Stimulated activated CD4-positive, alpha-beta T cell treated with anti-CD3 and anti-CD28 coated beads, TNF-alpha, amount 100 ng/mL, for 1 hour (primary cell): ENCODE measurements at places on chromosomes 5 and 9.

DNA sequence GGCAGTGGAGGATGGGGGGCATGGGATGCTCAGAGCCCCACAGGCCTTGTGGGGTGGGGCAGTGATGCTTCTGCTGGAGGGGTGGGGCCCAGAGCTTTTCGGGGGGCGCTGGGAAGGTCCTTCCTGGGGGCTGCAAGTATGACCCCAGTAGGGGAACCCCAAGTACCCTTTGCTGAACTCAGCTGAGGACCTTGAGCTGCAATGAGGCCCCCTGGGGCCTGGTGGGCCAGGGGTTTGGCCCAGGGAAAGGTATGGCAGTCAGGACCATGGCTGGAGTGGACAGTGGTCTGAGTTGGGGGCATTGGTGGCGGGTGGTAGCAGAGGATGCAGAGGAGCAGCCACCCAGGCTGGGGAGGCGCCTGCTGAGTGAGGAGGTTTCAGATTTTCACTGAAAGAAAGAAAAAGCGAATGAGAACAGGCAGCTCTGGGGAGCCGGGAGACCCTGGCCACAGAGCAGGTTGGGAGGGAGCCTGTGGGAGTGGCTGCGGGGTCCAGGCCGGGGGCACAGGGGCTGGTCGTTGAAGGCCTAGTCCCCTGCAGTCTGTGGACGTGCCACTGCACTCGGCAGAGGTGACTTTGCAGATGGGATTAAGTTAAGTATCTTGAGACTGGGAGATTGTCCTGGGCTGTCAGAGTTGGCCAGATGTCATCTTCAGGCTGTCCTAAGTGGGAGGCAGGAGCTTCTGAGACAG is 19.2 kb downstream of the WNK2 start:
- DNase-seq = no peak

GRCh38 chr5:172782169-172783039 is 11.4 kb upstream of the DUSP1 start:
- no peak for DNase-seq

DNA sequence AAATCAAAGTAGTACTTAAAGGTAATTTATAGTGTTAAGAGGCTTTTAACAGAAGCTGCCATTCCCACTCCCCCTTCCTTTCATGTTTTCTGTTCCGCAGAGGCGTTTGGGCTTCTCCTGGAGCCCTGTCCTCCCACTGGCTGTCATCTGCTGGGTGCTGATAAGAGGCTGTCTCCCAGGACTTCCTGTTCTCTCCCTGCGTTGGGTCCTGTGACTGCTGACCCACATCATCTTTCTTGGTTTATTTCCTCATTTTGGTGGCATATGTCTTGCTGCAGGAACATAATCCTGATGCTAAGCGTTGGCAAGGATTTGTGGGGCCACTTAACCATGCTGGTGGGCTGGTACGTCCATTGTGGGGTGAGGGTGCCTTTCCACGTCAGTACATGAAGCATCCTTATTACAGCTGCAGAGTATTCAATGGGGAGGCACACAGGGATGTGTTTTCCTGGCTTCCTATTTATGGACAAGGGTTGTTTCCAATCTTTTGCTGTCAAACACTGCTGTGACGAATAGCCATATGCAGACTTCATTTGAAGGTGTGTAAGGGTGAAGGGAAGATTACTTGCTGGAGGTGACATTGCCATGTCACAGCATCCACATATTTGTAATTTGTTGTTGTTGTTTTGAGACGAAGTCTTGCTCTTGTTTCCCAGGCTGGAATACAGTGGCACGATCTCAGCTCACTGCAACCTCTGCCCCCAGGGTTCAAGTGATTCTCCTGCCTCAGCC is 22.3 kb upstream of the RNF130 start:
- no peak for DNase-seq

DNA sequence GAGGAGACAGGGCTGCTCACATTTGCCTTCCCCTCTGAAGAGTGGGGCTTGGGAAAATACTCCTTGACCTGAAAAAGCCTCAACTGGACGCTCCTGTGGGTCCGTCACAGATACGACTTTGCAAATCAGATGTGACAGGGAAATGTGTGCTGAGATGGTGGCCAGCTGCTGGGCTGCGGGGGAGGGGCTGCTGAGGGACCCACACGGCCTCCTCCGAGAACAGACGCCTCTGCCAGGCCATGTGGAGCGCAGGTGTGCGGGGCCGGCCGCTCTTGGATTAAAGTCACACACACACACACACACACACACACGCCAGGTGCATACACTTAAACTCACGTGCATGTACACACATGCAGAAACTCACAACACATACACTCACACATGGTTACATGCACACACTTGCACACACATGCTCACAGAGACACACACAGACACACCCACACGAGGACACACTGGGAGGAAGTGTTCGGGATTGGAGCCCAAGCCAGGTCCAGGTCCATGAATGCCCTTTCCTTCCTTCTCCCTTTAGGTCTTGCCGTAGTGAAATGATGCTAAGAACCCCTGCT is 167.4 kb downstream of the GAPVD1 start:
- DNase-seq = no peak

- no peak for DNase-seq
Measured at GRCh38 chr9:107078061-107078460, 205.0 kb upstream of the RAD23B start.

DNA sequence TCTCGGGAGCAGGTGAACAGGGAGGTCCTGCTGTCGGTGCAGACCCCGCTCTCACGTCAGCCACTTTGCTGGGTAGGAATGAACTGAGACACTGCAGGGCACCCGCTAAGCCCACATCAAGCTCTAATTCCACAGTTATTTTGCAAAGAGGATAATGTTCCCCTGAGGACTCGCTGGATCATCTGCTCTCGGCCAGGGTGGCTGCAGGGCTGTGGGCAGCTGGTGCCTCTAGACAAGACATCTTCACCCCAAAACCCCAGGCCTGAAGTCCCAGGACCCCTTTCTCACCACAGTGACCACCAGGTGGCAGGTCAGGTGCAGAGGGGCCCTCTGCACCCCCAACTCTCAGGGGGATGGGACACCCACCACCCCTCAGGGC is 135.1 kb upstream of the PPP1R26 start:
- DNase-seq = no peak

GRCh38 chr5:135426102-135427082 is 20.8 kb downstream of the DCANP1 start:
- DNase-seq = no peak

GRCh38 chr9:115469841-115470240 is 351.9 kb upstream of the TNC start:
- no peak for DNase-seq

GRCh38 chr5:135488727-135489465 is 36.7 kb upstream of the TIFAB start:
- DNase-seq = no peak

DNA sequence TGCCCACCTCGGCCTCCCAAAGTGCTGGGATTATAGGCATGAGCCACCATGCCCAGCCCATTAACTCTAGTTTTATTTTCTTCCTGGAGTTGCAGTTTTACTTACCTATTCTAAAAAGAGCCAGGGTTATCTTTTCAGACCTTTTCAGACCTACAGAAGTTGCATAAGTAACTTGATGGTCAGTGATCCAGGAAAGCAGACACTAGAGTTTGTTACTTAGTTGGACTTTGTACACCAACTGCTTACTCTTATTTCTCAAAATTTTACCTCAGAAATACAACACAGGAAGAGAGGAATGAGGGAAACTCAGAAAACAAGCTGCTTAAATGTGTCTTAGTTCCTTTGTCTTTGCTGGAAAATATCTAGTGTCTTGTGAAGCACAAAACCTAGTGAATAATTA is 25.4 kb downstream of the RAD23B start:
- no peak for DNase-seq

DNA sequence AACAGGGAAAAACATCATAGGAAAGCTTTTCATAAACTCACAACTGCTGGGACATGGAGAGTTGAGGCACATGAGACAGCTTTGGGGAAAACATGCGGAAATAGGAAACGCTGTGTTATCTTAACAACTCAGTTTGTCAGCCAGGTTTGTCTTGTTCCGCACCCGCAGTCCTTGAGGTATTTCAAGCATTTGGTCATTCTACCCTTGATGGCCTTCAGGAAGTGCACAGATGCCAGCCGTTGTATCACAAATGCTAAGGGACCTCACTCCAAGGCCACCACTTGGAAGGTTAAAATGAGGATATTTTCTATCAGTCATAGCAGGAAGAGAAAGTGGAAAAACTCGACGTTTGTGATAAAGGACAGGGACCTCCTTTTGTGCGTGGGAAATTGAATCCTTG is 83.8 kb downstream of the TRIO start:
- DNase-seq = no peak

- DNase-seq = no peak
Measured at GRCh38 chr5:34525761-34526160, 130.4 kb upstream of the RAI14 start.

- no peak for DNase-seq
Measured at GRCh38 chr5:56070851-56071465, 76.2 kb upstream of the IL6ST start.

GRCh38 chr5:39826051-39826450 is 401.3 kb upstream of the DAB2 start:
- DNase-seq = no peak

DNA sequence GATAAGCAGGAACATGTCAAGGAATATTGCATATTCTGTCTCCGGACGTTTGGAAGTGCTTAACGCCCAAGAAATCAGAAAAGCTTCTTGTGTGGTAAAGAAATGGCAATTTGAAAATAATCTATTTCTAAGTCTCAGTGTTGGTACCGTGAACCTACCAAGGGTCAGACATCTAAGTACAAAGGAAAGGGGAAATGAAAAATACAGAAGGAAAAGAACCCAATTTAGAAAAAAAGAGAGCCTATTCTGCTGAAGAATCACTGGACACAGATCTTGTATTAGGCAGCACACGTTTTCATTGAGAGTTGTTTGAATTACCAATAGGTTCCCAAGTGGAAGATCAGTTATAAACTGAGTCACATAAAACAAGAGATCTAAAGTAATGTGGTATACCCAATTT is 46.9 kb upstream of the CEP78 start:
- DNase-seq = no peak

- DNase-seq = no peak
Measured at GRCh38 chr5:159905496-159905895, 10.8 kb upstream of the ADRA1B start.

DNA sequence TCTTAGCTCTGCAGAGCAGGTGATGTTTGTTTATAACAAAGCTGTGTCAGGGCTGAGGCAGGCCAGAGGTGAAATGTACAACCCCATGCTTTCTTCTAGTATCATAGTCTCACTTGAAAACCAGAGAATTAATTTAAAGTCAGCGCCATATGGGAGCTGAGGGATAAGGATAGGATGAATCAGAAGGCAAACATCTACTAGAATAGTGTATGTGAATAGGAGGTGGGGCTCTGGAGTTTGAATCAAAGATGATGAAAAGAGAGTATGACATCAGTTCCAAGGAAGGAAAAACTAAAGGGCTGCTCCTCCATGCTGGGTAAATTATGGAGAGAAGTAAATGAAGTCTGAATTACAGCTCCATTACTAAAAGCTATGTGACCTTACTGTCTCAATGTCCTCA is 441.5 kb downstream of the RASEF start:
- no peak for DNase-seq

DNA sequence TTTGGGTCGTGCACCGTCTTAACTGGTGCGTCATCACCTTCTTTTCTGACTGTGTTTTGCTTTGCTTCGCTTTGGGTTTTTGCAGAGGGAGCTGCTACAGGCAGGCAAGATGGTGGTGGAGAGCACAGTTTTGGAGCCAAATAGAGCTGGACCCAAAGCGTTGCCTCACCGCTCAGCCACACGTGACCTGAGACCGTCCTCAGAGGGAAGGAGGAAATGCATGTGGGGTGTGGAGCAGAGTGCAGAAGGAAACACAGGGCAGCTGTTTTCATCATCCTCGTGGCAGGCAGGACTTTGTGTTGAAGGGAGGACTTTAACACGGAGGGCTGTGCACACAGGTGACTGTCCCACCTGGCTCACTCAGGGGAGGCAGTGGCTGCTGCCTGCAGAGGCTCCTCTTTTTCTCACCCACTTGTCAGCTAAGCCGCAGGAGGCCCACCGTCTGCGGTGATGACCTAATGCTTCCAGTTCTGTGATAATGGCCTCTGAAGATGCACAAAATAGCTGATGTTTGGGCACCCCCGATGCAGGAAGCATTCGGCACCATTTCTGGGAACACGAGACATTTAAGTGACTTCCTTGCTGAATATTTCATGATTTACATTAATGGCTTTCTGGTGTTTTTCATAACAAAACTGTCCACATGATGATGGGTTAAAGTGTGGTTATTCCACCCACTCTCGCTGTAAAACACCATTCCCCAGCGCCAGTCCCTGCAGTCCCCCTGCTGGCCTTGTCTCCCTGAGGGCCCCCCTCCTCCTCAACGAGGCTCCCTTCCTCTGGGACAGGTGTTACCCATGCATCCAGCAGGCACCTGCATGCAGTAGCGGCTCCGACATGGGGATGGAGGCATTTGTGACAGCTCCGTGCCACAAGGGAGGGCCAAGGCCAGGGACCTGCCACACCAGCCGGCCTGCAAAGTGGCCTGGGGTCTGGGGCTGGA is 12.4 kb upstream of the UBAC1 start:
- DNase-seq = no peak

DNA sequence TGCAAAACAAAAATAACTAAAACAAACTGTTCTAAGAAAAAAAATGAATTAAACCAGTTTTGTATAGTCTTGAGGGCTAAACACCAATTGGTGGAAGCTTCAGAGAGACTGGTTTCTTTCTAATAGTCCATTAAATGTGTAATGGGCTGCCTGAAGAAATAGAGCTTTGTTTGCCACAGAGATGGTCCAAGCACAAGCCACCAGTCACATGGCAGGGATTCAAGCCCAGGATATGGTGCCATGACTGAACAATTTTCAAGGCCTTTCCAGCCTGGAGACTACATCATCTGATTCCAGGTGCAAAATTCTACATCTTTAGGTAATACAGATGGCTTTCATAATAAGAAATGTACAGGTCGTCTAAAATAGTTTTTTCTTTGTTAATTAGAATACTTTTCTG is 355.3 kb downstream of the NR2F1-AS1 start:
- DNase-seq = no peak

- DNase-seq = no peak
Measured at GRCh38 chr5:127941646-127942045, 141.9 kb upstream of the SLC12A2 start.

GRCh38 chr9:116153765-116154333 is at the start of gene PAPPA:
Gene PAPPA, plus strand, starts transcription at chr9:116153791. Its CDS starts 382 bp downstream, at chr9:116154173.
- no peak for DNase-seq

GRCh38 chr5:9466697-9467096 is 79.2 kb downstream of the SEMA5A start:
- DNase-seq = no peak

DNA sequence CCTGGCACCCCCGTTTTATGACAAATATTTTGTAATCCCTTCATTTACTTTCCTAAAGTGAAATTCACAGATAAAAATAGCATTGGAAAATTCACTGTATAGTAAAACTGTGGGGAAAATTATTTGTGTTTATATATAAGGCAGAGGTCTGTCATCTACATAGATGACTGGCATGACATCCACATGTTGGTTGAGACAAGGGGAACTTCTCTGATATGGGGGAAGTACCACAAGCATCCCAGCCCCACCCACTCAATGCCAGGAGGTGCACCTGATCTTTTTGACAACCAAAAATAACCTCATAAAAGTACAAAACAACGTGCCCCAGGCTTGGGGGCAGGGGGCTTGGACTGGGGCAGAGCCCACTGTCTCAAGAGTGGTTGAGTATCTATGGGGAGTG is 6.3 kb upstream of the TDRD7 start:
- DNase-seq = no peak
